Stimulated activated CD4-positive, alpha-beta T cell treated with anti-CD3 and anti-CD28 coated beads, Interleukin-1b, Interleukin-23, amount 100 ng/mL, for 24 hours (primary cell): ENCODE measurements at places on chromosomes 4 and X.

DNA sequence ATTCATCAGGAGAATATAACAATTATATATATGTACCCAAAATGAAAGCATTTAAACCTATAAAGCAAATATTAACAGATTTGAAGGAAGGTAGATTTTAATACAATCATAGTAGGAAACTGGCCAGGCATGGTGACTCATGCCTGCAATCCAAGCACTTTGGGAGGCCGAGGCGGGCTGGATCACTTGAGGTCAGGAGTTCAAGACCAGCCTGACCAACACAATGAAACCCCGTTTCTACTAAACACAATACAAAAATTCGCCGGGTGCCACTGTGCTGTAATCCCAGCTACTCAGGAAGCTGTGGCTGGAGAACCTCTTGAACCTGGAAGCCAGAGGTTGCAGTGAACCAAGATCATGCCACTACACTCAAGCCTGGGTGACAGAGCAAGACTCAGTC lies 118.3 kb downstream of the KCNIP4 start:
- no peak for DNase-seq

- DNase-seq = no peak
These were observed 9.9 kb upstream of the CLTRN start for GRCh38 chrX:15674514-15674840.

DNA sequence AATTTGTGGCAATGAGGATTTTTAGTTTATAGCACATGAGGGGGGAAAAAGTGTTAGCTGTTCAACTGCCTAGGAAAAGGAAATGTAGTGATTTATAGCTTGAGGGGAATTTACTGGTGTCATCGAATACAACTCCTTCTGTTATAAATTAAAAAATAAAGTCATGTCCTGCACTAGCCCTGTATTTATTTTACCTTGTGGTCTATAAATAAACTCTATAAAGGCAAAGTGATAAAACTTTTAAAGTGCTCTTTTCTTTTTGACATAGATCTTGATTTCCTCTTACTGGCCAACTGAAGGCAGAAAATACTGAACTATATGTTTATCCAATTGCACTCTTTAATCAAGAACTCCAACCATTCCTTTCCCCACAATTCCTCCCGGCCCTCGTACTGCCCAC lies 672.1 kb upstream of the SLIT2 start:
- DNase-seq = no peak

GRCh38 chrX:140229191-140229590 lies 263.9 kb upstream of the CXorf66 start:
- DNase-seq = no peak

DNA sequence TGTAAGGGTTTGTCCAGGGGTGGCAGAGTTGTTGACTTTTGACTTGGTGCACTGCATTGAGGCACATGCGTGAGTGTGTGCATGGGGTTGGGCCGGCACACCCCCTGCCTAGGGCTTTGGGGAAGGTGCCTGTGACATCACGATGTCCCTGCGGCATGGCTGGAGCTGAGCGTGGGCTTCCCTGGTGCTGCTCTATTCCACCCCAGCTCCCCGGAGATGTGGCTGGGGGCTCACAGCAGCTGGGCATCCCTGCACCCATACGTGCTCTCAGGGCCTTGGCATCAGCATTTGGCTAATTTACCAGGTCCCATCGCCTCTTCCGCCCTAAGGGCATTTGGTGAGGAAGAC lies 5.7 kb downstream of the PSAPL1 start:
- DNase-seq = no peak

- no peak for DNase-seq
These were observed 582.0 kb downstream of the ADGRL3 start for GRCh38 chr4:61782133-61782532.

- DNase-seq = no peak
These were observed 3.1 kb downstream of the PI4K2B start for GRCh38 chr4:25236971-25237370.

- DNase-seq = no peak
These were observed 88.3 kb downstream of the VCX3A start for GRCh38 chrX:6446582-6446981.

GRCh38 chr4:147707892-147708672 lies 23.8 kb upstream of the ARHGAP10 start:
- DNase-seq = no peak

DNA sequence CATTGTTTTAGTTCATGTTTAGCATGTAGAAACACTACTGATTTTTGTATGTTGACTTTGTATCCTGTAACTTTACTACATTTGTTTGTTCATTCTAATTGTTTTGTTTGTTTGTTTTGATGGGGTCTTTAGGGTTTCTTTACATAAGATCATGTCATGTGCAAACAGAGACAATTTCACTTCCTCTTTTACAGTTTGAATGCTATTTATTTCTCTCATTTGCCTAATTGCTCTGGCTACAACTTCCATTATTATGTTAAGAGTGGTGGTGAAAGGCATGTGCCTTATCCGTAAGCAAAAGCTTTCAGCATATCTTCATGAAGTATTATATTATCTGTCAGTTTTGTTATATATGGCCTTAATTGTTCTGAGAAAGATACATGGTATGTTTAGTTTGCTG lies 571.1 kb downstream of the PCDH7 start:
- DNase-seq = no peak

DNA sequence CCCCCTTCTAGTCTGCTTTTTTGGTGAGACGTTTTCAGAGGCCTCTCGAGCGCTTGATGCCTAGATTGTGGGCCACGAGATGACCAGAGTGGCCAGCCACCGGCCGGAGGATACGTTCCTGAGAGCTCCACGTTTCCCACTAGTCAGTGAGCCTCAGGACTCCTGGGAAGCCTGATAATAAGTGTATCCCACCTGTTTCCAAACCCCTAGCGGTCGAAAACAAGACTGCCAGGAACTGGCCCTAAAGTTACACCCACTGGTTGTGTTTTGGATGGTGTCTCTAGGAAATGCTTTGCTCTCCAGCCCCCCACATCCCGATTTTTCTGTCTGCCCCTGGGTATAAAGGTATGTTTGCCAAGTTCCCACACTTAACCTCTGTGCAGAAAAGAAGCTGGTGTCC lies 4.6 kb upstream of the RS1 start:
- no peak for DNase-seq

- no peak for DNase-seq
These were observed 449.8 kb upstream of the SMIM31 start for GRCh38 chr4:164304101-164304639.

DNA sequence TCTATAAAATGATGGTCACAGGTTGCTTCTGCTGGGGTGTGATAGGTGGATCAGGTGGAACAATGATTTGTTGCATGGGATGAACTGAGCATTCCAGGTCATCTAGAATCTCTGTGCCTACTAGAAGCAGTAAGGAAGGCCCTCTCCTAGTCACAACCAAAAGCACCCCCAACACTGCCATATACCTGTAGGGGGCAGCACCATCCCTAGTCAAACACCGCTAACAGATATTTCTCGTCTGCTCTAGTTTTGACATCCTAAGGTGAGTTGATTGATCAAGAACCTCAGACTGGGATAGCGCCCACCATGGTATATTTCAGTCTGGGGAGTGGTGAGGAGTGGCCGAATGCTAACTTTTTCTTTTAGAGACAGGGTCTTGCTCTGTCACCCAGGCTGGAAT lies 160.2 kb downstream of the NHS start:
- peak; percentile 7 for DNase-seq

GRCh38 chr4:92031825-92032224 lies 271.9 kb upstream of the GRID2 start:
- DNase-seq = no peak

DNA sequence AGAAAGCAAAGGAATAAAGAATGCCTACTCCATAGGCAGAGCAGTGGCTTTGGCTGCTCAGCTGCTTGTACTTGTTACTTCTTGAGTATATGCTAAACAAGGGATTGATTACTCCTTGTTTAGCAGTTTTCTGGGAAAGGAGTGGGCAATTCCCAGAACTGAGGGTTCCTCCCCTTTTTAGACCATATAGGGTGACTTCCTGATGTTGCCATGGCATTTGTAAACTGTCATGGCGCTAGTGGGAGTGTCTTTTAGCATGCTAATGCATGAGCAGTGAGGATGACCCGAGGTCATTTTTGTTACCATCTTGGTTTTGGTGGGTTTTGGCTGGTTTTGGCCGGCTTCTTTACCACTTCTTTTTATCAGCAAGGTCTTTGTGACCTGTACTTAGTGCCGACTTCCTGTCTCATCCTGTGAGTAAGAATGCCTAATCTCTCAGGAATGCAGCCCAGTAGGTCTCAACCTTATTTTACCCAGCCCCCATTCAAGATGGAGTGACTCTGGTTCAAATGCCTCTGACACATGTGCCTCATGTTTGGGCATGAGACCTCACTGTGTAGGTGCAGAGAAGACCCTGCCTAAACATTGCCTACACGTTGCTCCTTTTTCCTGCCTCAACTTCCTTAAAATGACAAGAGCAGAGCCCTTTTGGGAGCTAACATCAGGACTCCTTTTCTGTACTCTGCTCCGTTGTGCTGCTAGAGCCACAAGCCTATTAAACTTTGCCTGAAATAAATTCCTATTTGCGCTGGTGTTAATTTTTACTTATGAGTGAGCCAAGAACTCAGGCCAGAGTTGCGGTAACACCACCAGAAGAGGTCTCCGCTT lies 21.0 kb upstream of the UBA6 start:
- no peak for DNase-seq

DNA sequence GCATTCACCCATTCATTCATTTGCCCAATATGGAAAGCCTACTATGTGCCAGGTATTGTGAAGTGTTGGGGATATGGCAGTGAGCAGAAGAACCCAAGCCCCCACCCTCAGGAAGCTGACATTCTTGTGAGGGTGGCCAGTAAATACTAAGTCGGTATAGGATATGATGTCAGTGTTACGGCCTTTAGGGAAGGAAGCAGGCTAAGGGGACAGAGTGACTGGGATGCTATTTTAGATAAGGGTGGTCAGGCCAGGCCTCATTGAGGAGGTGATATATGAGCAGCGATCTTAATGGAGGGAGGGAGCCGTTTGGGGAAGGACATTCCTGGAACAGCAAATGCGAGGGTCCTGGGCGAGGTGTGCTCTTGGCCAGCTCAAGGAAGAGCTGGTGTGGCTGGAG lies 2.0 kb downstream of the ATP6AP1 start:
- no peak for DNase-seq

- DNase-seq = no peak
These were observed 58.7 kb downstream of the RWDD4 start for GRCh38 chr4:183600189-183600685.

DNA sequence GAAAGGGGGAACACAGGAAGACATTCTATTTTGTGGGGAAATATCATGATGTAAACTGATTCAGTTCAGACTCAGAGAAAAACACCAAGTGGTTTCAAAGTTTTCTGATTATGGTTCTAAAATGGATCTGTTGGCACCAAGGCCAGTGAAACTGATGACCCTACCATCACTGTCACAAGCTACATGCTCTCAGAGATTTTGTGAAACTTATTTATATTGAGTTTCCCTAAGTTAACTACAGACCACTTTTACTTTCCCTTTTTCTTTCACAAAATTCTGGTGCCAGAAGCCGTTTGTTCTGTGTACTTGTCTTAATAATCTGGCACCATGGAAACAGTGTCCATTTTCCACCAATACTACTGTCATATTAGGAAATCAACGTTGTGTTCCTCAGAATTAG lies 43.4 kb upstream of the CABS1 start:
- no peak for DNase-seq

DNA sequence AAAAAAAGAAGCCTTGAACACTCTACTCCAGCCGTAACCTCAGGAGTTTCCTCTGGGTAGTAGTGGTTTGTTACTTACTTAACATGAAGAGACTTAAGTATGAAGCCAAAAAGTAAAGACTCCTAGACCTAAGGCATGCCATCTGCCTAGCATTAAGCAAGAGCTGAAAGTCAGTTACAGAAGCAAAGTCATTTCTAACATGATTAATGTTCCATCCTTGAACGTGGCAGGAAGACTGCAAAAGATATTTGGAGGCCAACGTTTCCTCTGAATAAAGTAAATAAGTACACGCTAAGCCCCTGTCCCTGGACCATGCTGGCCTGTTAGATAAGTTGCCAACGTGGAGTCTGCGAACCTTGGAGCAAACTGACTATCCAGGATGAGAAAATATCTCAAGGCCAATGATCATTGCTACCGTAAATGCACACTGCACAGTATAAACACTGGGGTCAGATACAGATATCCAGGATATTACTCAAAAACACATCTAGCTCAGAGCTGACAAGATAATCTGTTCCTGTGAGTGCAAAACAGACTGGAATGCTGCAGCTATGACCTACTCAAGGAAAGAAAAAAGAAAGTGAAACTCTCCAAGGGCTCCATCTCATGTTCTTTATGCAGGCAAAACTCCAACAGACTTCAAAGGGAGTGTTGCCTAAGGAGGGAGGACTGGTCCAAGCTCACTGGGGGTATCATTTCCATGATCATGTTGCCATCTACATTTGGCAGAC lies 255.8 kb downstream of the COL25A1 start:
- no peak for DNase-seq

DNA sequence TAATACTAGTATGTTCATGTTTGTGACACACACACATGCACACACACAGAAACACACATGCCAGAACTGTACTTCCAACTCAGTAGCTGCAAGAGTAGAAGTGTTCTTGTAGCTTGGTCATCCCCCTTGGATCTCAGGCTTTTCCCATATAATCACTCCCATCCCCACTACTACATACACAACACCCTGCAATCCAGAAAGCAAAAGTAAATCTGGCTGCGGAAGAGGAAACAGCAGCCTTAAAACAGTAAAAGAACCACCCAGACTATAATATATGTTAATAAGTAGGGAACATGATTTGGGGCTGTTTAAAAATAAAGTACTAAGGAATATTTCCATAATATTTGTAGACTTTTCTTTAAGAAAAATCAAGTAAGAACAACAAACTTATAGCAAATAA lies 103.2 kb downstream of the AMMECR1 start:
- no peak for DNase-seq

GRCh38 chr4:150650751-150651150 lies 68.8 kb downstream of the MAB21L2 start:
- no peak for DNase-seq

GRCh38 chr4:174080361-174080760 lies 203.1 kb downstream of the FBXO8 start:
- no peak for DNase-seq

- DNase-seq = no peak
These were observed 74.8 kb downstream of the FREM3 start for GRCh38 chr4:143625632-143626031.

DNA sequence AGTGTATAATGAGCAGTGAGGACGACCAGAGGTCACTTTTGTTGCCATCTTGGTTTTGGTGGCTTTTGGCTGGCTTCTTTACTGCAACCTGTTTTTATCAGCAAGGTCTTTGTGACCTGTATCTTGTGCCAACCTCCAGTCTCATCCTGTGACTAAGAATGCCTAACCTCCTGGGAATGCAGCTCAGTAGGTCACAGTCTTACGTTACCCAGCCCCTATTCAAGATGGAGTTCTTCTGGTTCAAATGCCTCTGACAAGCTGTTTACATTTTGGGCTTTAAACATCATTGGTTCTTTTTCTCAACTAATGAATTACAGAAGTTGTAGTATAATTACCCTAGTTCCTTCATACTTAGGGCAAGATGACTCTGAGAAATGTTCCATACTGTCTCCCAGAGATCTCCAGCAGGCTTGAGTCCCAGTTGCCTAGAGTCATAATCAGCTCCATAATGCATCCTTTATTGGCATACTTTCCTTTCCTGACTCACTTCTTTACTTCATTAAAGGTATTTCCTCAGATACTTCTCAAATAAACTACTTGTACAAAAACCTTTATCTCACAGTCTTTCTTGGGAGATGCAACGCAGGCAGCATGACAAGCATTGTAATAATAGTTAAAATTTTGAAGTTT lies 136.5 kb downstream of the KDM6A start:
- DNase-seq = no peak

- no peak for DNase-seq
These were observed 17.6 kb upstream of the BOD1L1 start for GRCh38 chr4:13645075-13645474.
